ENCODE measurements at places on chromosomes 5 and 9.

- DNase-seq: no peak
Measured at GRCh38 chr5:77343165-77343564, 132.7 kb downstream of the PDE8B start.

DNA sequence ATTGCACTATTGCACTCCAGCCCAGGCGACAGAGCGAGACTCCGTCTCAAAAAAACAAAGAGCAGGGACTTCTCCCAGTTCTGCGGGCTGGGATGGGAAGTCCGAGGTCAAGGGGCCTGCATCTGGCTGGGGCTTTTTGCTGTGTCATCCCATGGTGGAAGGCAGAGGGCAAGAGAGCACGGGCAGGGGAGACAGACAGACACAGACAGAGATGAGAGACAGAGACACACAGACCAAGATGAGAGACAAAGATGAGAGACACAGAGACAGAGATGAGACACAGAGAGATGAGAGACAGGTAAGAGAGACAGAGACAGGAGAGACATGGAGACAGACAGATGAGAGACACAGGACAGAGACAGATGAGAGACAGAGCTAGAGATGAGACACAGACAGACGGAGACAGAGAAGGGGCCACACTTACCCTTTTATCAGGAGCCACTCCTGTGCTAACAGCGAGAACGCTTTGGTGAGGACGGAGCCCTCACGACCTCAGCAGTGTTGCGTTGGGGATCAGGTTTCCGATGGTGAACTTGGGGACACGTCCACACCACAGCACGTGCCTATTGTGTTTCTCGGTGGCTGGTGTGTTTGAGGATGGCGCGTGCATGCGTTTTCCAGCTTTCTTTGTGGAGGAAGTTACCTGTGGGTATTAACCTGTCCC lies 8.9 kb upstream of the TOR4A start:
- no peak for DNase-seq

DNA sequence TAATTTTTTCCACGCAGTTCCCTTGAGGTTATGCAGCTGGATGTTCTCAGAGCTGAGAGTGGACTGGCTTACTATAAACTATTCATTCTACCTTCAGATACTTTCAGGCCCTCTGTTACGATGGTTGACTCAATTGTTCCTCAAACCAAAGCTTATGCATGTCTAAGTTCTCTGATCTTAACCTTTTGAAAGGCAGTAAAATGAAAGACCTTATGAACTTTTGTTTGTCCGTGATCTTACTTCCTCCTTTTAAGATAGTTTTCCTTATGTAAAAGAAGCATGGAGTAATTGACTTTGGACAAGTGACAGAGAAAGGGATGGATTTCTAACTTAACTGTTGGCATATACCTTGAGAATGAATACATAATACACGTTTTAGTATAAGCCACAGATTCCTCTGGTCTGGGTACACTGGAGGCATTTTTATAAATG lies 575.7 kb downstream of the PDE4D start:
- DNase-seq: no peak

GRCh38 chr9:87140605-87141109 lies 193.4 kb upstream of the GAS1 start:
- no peak for DNase-seq

GRCh38 chr5:74665273-74665672 lies 19.8 kb upstream of the HEXB start:
- no peak for DNase-seq

GRCh38 chr5:35799753-35800152 lies 56.9 kb upstream of the IL7R start:
- no peak for DNase-seq

GRCh38 chr5:169160405-169160901 lies 140.5 kb downstream of the SLIT3 start:
- no peak for DNase-seq

DNA sequence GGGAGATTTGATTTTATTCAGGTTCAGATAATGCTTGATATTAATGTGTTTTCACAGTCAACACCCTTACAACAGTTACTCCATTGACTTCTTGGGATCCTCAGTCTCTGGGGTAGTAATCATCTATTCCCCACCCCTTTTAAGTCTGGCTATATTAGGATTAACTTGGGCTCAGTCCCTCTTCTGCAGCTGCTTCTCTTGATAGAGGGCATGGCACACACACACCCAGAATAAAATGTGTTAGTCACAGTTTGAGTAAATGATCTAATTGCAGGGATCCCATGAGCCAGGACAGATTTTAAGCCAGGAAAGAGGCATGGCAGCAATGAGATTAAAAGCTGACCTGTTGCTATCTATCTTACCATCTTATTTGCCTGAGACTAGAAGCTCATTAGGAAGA lies 53.7 kb upstream of the VLDLR start:
- no peak for DNase-seq

DNA sequence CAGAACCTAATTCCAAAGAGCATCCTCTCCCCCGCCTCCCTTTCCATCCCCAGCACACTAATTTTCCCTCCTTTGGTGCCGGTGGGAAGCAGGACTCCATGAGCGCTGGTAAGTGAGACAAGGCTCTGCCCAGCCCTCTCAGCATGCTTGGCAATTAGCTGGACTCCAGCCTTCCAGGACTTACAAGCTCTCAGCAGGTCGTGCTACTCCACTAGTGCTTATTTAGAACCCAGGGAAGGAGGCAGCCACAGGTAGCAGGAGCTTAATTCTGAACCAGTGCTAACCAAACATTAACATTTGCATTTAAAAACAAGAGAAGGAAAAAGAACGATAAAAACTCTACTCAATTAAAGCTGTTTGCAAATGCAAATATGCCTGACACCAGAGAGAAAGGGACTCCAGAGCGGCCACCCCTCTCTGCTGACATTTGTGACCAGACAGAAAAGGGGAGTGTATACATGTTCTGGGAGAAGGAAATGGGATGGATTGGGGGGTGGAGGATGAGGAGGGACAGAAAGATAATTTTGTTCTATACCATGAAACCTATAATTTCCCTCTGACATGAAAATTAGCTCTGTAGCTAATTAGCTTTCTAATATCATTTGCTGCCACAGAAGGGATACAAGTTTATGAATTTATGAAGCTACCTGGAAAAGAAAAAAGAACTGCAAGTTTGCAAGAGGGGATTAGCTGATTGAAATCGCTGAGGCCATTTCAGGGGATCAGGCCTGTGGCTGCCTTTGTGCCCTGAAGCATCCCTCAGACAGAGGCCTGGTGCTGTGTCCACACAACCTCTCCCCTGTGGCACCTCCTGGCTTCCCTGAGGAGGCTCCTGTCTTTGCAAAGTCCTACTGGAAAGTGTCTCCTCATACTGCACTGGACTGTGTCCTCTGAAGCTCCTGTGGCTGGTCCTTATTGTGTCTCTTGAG lies 266.3 kb downstream of the SEC61B start:
- no peak for DNase-seq

DNA sequence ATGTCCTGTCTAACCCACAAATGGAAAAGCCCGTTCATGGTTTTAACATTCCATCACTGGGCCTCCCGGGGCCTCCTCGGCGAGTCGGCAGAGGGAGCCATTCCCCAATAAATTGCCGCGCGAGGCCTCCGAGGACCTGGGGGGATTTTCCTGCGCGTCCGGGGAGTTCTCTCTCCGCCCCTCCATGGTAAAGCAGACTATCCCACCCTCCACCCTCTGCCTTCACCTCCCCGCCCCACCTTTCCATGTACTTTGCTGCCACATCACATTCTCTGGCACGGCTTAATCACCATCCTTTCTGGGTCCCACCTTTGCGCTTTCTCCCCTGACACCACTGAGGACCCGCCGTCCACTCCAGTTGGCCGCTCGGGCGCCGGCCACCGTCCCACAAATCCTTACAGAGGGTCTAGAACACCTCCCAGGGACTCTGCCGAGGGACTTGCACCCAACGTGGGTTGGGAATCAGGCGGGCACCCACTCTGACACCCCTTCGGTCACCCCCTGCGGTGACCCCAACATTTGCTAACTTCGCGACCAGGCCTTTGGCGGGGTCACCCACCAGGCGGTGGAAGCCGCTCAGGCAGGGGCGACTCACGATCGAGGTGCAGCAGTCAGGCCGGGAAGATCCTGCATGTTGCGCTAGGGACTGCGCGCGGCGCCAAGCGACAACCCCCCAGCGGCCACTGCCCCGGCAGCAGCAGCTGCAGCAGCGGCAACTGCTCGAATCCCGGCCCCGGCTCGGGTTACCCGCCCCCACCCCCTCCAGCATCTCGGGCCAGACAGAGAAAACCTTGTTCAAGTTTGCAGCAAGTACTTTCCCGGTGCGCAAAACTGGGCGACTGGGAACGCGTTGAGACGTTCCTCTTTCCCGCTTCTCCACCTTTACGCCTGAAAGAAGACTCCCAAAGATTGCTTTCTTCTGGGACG lies at the start of gene MEGF10:
Gene MEGF10, plus strand, starts transcription at position 778 of the 927 bp plus-strand sequence. CDS start 40,513 bp downstream, outside the sequence.
- DNase-seq: no peak

GRCh38 chr5:142906863-142907671 lies 136.9 kb downstream of the ARHGAP26 start:
- no peak for DNase-seq

GRCh38 chr5:20514145-20514544 lies 526.1 kb upstream of the CDH18 start:
- no peak for DNase-seq

- no peak for DNase-seq
Measured at GRCh38 chr5:78926252-78926651, 58.9 kb downstream of the ARSB start.

DNA sequence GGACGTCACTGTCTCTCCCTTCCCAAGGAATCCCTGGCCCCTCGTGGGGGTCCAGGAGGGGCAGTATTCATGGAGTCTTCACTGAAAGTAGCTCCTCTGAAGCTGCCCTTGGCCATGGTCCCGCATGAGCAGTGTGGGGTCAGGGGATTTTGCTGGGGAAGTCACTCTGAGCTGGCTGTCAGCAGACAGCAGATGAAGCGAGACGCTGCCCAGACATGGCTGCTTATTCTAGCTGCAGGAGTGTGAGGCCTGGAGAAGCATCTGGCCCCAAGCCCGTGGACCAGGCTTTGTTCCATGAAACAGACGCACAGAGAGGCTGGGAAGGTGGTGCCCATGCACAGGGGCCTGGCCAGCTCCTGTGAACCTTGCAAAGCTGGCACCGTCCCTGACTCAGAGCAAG lies 21.5 kb upstream of the ASS1 start:
- DNase-seq: no peak

DNA sequence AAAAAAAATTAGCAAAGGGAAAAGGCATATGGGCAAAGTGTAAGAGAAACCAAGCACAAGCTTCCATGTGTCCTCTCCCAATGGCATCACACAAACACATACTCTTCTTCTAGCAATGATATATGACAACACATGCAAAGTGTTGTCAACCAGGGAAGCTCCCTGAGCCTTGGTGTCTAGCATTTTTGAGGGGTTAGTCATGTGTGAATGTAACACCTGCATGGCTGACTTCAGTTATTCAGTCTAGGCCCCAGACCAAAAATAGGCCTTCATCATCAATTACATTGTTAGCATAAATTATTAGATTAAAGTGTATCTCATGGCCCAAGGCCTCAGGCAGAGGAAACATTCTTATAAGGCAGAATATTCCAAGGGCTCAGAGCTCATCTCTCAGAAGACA lies 450.0 kb downstream of the TLE1 start:
- DNase-seq: no peak

DNA sequence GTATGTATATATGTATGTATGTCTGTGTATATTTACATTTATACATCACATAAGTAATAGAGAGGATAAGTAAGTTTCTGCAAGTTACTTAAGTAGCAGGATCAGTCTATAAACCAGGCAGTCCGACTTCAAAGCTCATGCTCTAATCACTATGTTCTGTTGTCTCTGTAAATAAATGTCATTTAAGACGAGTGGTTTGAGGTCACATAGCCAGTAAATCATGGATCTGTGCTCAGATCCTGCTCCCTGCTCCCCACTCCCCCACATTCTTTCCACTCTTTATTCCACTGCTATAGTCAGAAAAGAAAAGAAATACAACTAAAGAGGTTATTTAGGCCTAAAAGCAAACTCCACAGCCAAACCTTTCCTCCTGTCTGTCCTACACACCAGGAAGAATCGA lies 90.4 kb downstream of the SERINC5 start:
- DNase-seq: no peak

DNA sequence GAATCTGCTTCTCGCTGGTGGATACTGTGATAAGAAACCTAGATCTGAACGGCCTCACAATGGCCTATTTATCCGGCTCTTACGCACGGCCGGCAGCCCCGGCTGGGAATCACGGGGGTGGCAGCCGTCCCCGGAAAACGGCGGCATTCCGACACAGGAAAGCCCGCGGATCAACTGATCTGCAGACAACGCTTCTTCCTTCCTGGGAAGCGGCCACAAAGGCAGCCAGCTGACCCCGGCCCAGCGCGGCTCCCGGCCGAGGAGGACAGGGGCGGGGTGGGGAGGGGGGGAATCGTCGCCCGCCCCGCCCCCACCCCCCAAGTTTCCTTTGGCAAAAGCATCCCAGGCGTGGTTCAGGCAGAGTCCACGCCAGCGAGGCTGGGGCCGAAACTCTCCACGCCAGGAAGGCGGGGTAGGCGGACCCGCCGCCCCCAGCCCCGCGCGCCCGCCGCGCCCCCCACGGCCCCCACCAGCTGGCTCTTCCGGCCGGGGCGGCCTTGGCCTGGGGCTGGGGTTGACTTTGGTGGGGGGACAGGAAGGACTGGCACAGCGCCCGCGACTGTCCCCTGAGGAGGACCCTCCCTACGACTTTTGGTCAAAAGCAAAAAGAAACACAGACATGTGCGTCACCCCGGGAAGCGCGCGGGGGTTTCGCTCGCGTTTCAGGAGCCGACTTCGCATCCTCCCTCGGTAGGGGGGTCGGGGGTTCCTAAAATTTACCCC lies 247.7 kb upstream of the ANKRD55 start:
- no peak for DNase-seq

GRCh38 chr5:111447822-111448221 lies 64.5 kb downstream of the STARD4 start:
- no peak for DNase-seq

DNA sequence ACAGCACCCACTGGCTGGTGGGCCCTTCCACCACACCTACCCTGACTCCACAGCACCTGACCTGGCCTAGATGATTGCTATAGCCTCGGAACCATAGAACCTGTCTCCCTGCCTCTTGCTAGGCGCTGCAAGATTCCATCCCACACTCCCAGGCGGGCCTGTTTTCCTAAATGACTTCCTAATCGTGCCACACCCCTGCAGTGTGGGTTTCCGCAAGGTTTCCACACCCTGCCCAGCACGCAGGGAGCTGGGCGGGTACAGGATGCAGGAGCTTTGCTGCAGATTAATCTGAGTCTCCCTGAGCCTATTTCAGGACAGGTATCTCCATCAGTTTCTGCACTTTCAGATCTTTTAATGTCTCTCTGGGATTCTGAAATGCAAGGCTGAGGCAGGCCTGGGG lies 62.9 kb downstream of the SHB start:
- no peak for DNase-seq

DNA sequence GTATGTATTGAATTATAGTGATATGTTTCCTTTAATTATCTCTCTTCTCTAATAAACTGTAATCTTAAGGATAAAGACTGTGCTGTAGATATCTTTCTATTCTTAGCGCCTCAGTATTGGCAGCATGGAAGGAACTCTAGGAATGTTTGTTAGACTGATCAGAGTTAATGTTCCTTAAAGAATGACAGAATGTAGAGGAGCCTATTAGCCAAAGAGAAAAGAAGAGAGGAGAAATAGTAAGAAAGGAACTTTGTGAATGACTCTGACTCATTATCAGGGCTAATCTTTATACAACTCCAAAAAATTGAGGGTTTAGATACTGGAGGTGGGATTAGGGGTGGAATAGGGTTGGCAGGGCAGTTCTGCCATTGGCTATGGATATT lies 59.0 kb upstream of the NUDT12 start:
- DNase-seq: no peak

- DNase-seq: no peak
Measured at GRCh38 chr5:170252720-170253350, 20.1 kb downstream of the C5orf58 start.
